ENCODE measurements at places on chromosomes 2 and 18. TPM values are rescaled to one million over a fixed set of nuclear protein-coding genes. Genes with fewer than 3 reads are reported as not detected.

Gene KCTD1
- 49.6 TPM for total RNA-seq

Gene STK11IP
- 19.0 TPM for total RNA-seq

Gene DCC
- not detected for total RNA-seq

Gene SFTPB
- not detected for total RNA-seq

- no peak for DNase-seq
Observed at GRCh38 chr2:149225446-149225845, 104.9 kb upstream of the LYPD6 start.

- DNase-seq = no peak
Observed at GRCh38 chr2:19319698-19320097, 38.7 kb downstream of the OSR1 start.

Measured in right cardiac atrium (tissue), 5 donors.